ENCODE measurements at places on chromosomes 7 and 10. TPM values are rescaled to one million over a fixed set of nuclear protein-coding genes. Genes with fewer than 3 reads are reported as not detected.

DNA sequence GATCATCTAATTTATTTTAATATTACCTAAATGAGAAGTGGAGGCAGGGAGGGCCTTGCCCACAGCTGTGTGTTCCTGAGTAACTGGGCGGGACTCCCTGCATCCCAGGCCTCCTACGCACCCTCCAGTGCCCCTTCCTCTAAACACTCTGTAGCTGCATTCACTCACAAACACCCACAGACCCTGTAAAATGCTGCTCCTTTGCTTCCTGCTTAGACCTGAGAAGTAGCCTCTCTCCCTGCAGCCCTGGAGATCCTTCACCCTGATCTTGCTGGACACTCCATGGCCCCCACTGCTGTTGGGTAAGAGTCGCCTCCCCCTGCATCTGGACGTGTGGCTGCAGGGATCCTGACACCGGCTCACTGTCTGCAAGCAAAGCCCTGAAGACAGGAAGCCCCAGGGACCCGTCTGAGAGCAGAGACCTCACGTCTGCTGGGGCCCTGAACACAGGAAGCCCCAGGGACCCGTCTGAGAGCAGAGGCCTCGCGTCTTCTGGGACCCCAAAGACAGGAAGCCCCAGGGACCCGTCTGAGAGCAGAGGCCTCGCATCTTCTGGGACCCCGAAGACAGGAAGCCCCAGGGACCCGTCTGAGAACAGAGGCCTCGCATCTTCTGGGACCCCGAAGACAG is 589.8 kb downstream of the DNAJB6 start:
- DNase-seq, result no peak

GRCh38 chr10:81541517-81541916 is 333.5 kb upstream of the NRG3 start:
- DNase-seq, result no peak

DNA sequence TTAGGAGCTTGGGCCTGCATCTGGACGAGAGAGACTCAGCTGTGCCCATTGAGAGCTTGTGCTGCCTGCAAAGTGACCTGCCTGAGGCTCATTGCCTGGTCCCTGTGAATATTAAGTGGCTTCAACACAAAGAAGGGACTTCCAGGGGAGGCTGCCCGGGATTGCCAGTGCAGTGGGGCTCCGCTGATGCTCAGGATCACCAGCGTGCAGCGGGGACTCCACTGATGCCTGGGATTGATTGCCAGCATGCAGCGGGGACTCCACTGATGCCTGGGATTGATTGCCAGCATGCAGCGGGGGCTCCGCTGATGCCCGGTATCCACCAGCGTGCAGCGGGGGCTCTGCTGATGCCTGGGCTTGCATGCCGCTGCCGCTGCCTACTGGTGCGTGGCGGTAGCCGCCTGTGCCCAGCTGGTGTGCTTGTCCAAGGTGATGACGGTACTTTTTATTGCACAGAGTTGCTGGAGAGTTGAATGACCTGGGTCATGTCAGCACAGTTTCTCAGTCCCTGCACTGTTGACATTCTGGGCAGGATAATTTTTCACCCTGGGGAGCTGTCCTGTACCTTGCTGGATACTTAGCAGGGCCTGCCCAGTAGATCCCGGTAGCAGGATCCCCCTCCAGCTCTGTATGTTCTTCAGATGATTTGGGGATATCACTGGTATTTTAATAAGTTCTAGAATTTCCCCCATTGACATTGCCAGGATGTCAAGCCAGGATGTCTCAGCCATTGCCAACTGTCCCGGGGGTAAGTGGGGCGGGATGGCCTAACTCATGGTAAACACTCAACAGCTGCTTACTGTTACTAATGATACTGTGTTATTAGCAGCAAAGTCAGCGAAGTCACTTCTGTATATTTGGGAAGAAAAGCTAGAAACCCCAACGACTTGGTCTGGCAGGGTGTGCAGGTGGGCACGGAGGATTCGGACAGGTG is 13.0 kb downstream of the DOCK1 start:
- DNase-seq, result no peak

DNA sequence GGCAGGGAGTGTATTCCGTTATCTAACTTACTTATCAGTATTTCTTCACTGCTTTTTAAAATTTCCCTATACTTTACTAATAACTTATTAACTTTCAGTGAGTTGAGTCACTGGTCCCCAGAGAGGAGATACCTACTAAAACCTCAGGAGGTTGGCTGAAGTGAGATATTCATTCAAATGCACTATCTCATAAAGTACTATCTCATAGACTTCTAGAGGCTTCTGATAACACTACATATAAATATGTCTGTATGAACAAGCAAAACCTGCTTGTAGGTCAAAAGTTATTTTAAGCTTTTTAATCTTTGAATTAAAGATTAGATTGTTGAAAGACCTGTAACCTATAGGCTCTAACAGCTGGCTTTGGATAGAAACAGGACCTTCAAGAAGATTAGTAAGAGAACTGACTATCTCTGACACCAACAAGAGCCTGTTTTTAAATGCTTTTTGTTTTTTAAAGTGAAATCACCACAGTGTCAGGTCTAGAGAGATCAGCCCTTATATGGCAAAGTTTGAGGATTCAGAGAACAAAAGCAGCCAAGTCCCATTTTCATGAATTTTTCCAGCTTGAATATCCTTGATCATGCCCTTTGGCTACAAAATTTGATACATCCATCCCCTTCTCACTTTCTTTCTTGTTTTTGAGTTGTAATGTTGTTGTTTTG is 242.2 kb downstream of the ARL4A start:
- DNase-seq, result no peak

DNA sequence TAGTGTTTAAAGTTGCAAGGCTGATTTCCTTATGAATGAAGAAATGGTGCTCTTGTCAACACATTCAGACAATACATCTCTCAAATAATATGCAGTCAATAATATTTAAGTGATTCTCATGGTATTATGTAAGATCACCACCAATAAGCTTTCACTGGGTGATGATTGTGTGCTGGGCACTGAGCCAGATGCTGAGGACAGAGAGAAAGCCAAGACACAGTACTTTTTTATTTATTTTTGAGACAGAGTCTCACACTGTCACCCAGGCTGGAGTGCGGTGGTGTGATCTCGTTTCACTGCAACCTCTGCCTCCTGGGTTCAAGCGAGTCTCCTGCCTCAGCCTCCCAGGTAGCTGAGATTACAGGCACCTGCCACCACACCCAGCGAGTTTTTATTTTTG is 130.6 kb upstream of the LSM8 start:
- no peak for DNase-seq

DNA sequence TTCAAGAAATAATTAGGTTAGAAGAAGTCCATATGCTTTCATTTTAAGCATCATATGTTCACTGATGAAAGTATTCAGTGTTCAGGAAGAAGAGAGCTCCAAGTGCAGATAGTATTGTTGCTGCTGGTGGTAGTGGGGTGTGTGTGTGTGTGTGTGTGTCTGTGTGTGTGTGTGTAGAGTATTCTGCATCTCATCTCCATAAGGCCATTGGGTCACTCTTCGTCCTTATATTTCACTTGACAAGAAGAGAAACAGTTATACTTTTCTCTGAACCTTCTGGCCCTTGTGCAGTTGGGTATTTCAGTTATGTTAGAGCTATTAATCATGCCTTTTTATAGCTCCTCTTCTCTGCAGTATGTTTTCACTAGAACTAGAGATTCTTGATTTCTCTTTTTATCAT is 26.2 kb downstream of the ADAM22 start:
- DNase-seq, result no peak

DNA sequence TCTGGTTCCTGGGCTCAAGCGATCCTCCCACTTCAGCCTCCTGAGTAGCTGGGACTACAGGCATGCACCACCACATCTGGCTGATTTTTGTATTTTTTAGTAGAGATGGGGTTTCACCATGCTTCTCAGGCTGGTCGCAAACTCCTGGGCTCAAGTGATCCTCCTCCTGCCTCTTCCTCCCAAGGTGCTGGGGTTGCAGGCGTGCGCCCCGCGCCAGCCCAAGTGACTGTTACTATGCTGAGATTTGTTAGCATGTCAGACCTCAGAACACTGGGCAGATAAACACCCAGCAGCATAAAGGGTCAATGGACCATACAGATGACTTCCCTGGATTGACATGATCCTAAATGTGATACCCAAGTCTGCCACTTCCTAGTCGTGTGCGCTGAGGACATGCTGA is 59.9 kb upstream of the NMT2 start:
- DNase-seq, result no peak

DNA sequence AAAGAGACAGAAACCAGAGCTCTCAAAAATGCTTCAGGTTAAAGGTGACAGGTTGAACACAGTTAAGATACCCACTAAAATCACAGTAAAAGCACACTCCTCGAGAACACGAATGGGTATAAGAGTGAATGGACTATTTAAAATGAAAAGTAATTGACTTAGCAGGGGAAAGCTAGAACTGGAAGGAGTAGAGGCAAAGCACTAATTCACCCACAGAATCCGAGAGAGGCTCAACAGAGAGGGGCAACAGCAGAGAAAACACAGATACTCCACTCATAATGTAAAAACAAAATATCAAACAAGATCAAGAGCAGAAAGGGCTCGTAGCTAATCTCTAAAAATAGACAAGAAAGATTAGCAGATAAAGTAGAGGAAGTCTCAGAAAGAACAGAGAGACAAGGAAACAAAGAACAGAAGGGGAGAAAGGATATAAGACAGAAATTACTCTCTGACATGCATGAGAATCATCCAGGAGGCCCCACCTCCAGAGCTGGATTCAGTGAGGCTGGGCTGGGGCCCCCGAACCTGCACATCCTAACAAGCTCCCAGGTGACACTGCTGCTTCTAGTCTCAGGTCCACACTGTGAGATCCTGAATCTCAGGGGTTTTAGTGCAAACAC is 117.6 kb downstream of the GALNT11 start:
- no peak for DNase-seq

DNA sequence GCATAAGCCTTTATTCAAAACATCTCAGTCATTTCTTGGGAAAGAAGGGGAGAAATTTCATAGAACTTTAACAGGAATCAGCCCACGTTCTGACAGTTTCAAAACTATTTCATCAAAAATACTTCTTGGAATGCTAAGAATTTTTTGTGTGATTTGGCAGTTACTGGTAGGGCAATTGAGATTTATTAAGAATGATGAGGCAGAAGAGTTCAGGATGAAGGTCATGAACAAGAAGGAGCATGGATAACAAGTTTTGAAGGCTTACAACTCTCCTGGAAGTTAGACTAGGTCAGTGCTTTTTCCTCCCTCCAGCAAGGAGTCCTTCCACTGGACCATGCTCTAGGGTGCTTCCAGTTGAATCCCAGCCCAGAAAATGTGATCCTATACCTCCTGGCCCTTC is 569.9 kb downstream of the ANKRD7 start:
- no peak for DNase-seq

- DNase-seq, result no peak
These were observed 9.6 kb downstream of the PRF1 start for GRCh38 chr10:70592746-70593512.

DNA sequence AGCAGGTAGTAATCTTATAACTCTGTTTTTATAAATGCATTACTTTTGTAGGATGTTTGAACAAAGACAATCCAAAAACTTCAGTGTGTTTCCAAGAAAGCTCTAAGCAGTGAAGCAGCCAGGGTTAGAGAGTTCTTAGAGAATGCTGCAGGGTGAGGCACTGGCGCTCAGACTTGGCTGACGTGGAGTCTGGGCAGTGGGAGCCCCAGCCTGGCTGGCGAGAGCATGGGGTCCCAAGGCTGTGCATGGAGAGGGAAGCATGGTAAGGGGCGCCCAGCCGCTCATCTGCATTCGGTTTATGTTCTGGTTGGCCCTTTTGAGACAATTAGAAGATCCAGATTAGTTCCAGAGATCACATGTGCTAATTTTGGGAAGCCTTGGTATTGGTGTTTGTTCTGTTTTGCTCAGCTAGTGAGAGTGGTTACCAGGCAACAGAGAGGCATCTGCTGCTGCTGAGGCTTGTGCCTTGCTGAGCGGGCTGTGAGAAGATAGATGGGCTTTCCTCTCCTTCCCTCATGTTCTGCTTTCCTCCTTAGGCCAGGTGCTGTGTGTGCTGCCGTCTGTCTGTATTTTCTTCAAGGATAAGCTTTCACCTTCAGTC is 10.3 kb downstream of the SUN1 start:
- DNase-seq, result no peak

DNA sequence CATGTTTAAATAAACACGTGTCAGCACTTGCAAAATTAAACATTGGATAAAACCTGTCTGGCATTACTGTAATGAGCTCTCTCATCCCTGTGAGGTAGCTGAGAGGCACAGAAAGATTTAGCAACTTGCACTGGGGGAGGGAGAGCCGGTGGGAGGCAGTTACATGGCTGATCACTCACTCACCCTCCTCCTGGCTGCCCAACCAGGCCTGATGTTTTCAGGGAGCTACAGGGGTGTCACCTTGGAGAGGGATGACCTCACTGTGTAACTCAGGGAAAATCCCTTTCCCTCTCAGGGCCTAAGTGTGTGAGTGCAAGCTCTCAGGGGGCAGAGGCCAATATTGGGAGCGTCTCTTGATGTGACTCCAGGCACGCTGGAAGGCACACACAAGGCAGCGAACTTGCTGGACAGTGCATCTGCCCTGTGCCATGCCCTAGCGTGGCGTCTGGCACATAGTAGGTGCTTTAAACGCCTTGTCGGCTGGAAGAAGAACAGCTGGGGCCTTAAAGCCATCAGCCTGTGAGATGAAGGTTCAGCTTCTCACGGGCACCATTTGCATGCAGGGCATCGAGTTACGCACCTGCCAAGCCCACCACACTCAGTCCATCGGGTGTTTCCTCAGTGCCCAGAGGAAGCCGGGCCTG is 51.1 kb downstream of the ELFN1 start:
- no peak for DNase-seq

DNA sequence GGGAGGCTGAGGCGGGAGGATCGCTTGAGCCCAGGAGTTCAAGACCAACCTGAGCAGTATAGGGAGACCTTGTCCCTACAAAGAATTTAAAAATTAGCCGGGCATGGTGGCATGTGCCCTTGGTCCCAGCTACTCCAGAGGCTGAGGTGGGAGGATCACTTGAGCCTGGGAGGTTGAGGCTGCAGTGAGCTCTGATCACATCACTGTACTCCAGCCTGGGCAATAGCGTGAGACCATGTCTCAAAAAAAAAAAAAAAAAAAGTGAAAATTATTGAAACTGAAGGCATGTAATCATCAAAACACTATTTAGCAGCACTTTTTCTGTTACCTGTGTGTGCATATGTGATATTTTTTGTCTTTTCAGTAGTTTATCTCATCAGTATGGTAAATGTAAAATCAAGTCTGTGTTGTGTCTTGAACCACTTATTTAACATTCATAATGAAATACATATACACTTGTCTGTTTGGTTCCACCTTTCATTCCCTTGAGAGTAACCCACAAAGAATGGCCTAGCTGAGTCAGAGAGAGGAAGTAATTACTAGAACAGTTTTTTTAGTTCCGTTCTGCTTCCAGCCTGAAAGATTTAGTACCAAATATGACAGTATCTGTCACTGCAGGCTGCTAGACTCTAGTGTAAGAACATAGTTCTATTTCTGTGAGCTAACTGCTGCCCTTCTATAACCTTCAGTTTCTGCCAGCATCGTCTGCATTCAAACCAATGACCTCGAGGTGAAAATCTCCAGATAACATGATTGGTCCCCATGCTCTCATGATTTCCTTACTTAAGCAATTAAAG is 68.6 kb downstream of the MMRN2 start:
- no peak for DNase-seq

Gene CLRN3
- total RNA-seq, result not detected

Gene TAC1
- not detected for total RNA-seq

Gene TECPR1
- total RNA-seq, result 11.5 TPM

Gene SPDYE1
- not detected for total RNA-seq

Gene CELF2
- 63.2 TPM for total RNA-seq

Gene DLX5
- total RNA-seq, result not detected

Gene SLC13A4
- not detected for total RNA-seq

Gene ACHE
- total RNA-seq, result 33.0 TPM

Gene MAPK8
- total RNA-seq, result 22.3 TPM

Gene AKR1C8
- not detected for total RNA-seq

All from right atrium auricular region (tissue), 2 donors.